PC-3 (cell line): ENCODE measurements at places on chromosomes 1 and 21. TPM values are rescaled to one million over a fixed set of nuclear protein-coding genes. Genes with fewer than 3 reads are reported as not detected.
A peak's percentile ranks its signal among the peaks of the same experiment; 100 is the strongest.

The DPT gene
- not detected in 2 replicates for total RNA-seq

The AHCYL1 gene
- 35.8 and 40.9 TPM in 2 replicates for total RNA-seq

DNA sequence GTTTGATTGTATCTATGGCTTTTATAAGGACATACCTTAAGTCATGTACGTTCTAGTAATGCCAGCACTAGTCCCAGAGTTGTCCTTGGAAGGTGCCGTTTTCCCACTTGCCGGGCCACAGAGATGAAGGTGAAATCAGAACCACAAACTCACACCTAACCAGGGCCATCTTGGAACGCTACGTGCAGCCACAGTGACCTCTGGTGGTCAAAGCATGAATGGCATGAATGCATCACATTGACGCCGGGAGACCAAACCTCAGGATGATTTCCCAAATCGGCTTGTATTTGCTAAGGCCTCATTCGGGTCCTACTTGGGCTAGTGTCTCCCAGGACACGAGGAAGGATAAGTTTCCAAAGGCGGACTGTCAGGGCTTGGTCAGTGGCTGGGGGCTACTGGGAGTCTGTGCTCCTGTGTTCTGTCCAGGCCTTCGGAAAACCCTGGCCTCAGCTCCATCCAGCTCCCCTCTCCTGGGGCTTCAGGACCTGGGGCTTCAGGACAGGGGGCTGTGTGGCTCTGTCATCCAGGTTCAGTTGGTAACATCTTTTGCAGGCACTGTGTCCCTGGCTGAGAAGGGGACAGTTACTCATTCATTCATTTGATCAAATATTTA, 260.5 kb downstream of the PRDM2 start:
- H3K4me3 ChIP-seq: no peak overlapping the region
- DNase-seq: peak; percentile 84
- H3K27me3 ChIP-seq: no peaks in the 10 kb centered on the region
- no peak overlapping the region for H3K27ac ChIP-seq
- no peaks in the 10 kb centered on the region for H3K4me1 ChIP-seq

- H3K4me3 ChIP-seq: no peak overlapping the region
- no peak for DNase-seq
- no peak overlapping the region for H3K27ac ChIP-seq
- H3K4me1 ChIP-seq: no peaks in the 10 kb centered on the region
- H3K27me3 ChIP-seq: no peaks in the 10 kb centered on the region
Observed at GRCh38 chr1:192609110-192610079, 26.6 kb upstream of the RGS13 start.

The USH2A gene
- not detected in 2 replicates for total RNA-seq

The CYB5RL gene
- 3.6 and 11.9 TPM in 2 replicates for total RNA-seq

The KISS1 gene
- 6.0 and 12.3 TPM in 2 replicates for total RNA-seq

GRCh38 chr21:29237110-29238052, 61.3 kb upstream of the BACH1 start:
- no peaks in the 10 kb centered on the region for H3K27me3 ChIP-seq
- H3K4me1 ChIP-seq: peaks cover 6% of the 10 kb centered on the region; the same call in 1 of the 2 replicates
- H3K36me3 ChIP-seq: no peaks in the 10 kb centered on the region
- no peak for DNase-seq
- H3K27ac ChIP-seq: no peak overlapping the region
- no peak overlapping the region for H3K4me3 ChIP-seq

DNA sequence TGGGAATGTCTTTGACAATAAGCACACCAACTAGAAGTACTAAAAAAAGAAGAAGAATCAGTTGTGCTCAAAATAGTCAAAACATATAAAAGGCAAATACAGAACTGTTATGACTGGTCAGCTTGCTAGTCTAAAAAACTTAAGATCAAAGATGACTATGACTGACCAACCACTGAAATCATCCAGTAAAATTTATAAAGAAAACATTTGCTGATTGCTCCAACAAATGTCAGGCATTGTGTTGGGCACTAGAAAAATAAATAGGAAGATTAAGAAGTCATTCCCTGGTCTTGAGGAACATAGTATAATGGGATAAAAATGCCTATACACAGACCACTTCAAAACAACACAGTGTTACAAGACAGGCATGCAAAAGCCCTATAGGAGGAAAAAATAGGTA, 9.3 kb upstream of the ANGPTL3 start:
- H3K4me1 ChIP-seq: no peaks in the 10 kb centered on the region
- no peak for DNase-seq
- no peak overlapping the region for H3K4me3 ChIP-seq
- H3K27me3 ChIP-seq: no peaks in the 10 kb centered on the region
- no peak overlapping the region for H3K27ac ChIP-seq

DNA sequence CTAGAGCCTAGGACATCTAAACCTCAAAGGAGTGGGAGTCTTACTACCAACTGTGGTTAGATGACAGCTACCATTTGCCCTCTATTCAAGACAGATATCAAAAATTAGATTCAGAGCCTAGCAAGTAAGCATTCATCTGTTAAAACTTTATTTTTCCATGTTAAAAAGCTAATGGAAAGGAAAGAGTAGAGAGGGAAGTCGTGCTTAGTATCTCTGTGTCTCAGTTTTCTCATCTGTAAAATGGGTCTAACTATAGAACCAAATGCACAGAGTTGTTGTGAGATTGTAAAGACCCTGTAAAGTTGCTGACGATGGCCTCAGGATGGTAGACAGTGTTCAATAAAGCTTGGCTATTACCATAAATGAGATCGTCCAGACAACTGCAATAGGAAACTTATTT, 428.5 kb upstream of the RUNX1 start:
- H3K36me3 ChIP-seq: no peaks in the 10 kb centered on the region
- no peak overlapping the region for H3K27ac ChIP-seq
- H3K27me3 ChIP-seq: no peaks in the 10 kb centered on the region
- H3K4me1 ChIP-seq: peaks cover 12% of the 10 kb centered on the region
- DNase-seq: no peak
- no peak overlapping the region for H3K4me3 ChIP-seq

The GCSAML gene
- total RNA-seq: not detected in 2 replicates

The BARHL2 gene
- not detected in 2 replicates for total RNA-seq

GRCh38 chr1:5751163-5751540, 241.1 kb downstream of the NPHP4 start:
- H3K36me3 ChIP-seq: no peaks in the 10 kb centered on the region
- no peaks in the 10 kb centered on the region for H3K4me1 ChIP-seq
- DNase-seq: no peak

GRCh38 chr1:114034567-114035303, 55.5 kb downstream of the OLFML3 start:
- peak; percentile 62 for DNase-seq
- H3K36me3 ChIP-seq: no peaks in the 10 kb centered on the region
- H3K27me3 ChIP-seq: no peaks in the 10 kb centered on the region
- peak overlapping the region; percentile 25; the same call in 1 of the 2 replicates for H3K4me3 ChIP-seq
- H3K27ac ChIP-seq: peak overlapping the region; percentile 90

- no peaks in the 10 kb centered on the region for H3K36me3 ChIP-seq
- H3K4me3 ChIP-seq: no peak overlapping the region
Observed at GRCh38 chr1:23896491-23896890, 16.7 kb downstream of the CNR2 start.

- DNase-seq: no peak
- no peaks in the 10 kb centered on the region for H3K4me1 ChIP-seq
- H3K4me3 ChIP-seq: no peak overlapping the region
- H3K27me3 ChIP-seq: no peaks in the 10 kb centered on the region
Observed at GRCh38 chr1:169012416-169012815, 94.1 kb upstream of the ATP1B1 start.

DNA sequence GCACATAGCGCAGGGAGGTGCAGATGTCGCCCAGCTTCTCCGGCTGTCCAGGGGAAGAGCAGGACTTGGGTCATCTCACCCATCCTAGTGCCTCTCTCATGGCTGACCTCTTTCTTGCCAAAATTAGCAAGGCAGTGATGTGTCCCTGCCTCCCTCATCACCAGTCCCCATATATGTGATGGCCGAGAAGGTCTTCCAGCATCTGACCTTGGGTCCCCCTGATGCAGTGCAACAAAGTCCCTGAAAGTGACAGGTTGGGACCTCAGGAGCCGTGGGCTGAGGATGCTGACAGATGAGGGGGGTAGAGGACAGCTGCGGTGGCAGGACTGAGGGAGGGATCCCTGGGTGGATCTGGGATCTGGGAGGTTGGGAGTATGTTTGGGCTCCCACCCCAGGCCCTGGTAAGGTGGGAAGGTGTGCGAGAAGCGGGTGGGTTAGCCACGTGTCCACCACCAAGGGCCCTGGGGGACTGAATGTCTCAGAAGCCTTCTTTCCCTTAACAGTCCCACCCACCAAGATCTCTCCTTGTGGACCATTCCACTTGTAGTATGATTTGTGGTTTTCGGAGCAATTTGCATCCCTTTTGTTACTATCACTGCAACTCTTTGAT, 109.7 kb downstream of the SYT2 start:
- no peaks in the 10 kb centered on the region for H3K4me1 ChIP-seq
- H3K4me3 ChIP-seq: no peak overlapping the region
- H3K27ac ChIP-seq: no peak overlapping the region
- no peaks in the 10 kb centered on the region for H3K27me3 ChIP-seq
- no peaks in the 10 kb centered on the region for H3K36me3 ChIP-seq

The FAM110D gene
- not detected in 2 replicates for total RNA-seq

DNA sequence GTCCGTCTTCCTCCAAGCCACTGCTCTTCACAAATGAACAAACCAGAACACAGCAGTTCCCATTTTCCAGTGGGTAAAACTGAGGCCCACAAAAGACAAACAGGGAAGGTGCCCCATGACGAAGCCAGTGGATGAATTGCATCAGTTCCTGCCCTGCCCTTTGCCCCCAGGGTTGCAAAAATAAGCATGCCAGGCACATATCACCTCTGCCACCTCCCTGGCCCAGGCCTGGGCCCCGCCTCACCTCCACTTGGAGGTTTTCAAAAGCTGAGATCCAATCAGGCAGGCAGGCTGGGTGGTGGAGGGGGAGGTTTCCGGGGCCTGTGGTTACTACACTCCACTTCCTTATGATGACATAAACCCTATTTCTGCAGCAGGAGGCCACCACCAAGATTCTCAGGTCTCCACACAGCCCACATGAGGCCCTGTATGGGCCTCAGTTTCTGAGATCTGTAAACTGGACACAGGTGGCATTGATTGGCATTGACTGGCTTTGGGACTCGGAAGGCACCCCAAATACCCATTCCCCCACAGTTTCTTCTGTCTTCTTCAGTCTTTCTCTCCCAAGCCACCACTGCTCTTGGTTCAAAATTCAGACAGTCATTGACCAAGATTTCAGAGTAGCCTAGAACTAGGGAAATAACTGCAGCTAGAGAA, 4.1 kb downstream of the KIF21B start:
- H3K36me3 ChIP-seq: no peaks in the 10 kb centered on the region
- peaks cover 48% of the 10 kb centered on the region for H3K27me3 ChIP-seq
- DNase-seq: peak; percentile 73
- H3K27ac ChIP-seq: no peak overlapping the region

DNA sequence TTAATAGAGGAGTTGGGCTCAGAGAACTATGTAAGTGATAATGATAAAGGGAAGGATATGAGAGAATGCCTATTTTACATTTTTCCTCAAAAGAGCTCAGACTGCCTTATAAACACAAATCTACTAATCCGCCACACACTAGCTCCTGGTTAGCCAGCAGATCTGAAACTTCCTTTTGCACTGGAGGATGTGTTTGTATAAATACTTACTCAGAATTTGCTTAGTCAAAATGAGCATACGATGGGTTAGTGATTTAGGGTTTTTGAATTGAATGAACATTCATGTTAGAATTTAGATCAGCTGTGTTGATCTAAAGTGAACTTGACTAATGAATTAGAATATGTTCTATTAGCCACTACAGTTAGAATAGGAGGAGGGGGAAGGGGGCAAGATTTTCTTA, 9.1 kb upstream of the IER5 start:
- H3K4me1 ChIP-seq: peaks cover 35% of the 10 kb centered on the region
- H3K27ac ChIP-seq: peak overlapping the region; percentile 65
- H3K36me3 ChIP-seq: no peaks in the 10 kb centered on the region
- peak; percentile 62 for DNase-seq
- H3K27me3 ChIP-seq: no peaks in the 10 kb centered on the region

- H3K27ac ChIP-seq: peak overlapping the region; percentile 23; the same call in 1 of the 2 replicates
- H3K4me1 ChIP-seq: peaks cover 29% of the 10 kb centered on the region
- peak; percentile 70 for DNase-seq
- no peaks in the 10 kb centered on the region for H3K27me3 ChIP-seq
Observed at GRCh38 chr1:6599141-6599975, 3.3 kb downstream of the KLHL21 start.

- no peak overlapping the region for H3K27ac ChIP-seq
- DNase-seq: peak; percentile 94
- H3K36me3 ChIP-seq: no peaks in the 10 kb centered on the region
- H3K4me3 ChIP-seq: no peak overlapping the region
- no peaks in the 10 kb centered on the region for H3K27me3 ChIP-seq
- peaks cover 14% of the 10 kb centered on the region; the same call in 1 of the 2 replicates for H3K4me1 ChIP-seq
Observed at GRCh38 chr1:167555971-167556714, 2.6 kb upstream of the CREG1 start.

The HMGCS2 gene
- not detected in 2 replicates for total RNA-seq

The PRR9 gene
- not detected in 2 replicates for total RNA-seq

- no peak overlapping the region for H3K4me3 ChIP-seq
- peak; percentile 68 for DNase-seq
- H3K27me3 ChIP-seq: no peaks in the 10 kb centered on the region
Observed at GRCh38 chr1:77416692-77417450, 135.1 kb downstream of the AK5 start.

The DAB1 gene
- total RNA-seq: not detected in 2 replicates

GRCh38 chr1:209249785-209250440, 333.6 kb upstream of the CAMK1G start:
- H3K4me1 ChIP-seq: peaks cover 44% of the 10 kb centered on the region
- no peak overlapping the region for H3K27ac ChIP-seq
- no peaks in the 10 kb centered on the region for H3K27me3 ChIP-seq
- DNase-seq: no peak
- H3K4me3 ChIP-seq: no peak overlapping the region

The MAP3K21 gene
- 13.7 and 17.1 TPM in 2 replicates for total RNA-seq

GRCh38 chr1:212035835-212036605, 472 bp downstream of the DTL start:
- DNase-seq: no peak
- peaks cover 61% of the 10 kb centered on the region for H3K4me1 ChIP-seq
- H3K4me3 ChIP-seq: peak overlapping the region; percentile 88
- no peaks in the 10 kb centered on the region for H3K27me3 ChIP-seq
- peak overlapping the region; percentile 38 for H3K27ac ChIP-seq

DNA sequence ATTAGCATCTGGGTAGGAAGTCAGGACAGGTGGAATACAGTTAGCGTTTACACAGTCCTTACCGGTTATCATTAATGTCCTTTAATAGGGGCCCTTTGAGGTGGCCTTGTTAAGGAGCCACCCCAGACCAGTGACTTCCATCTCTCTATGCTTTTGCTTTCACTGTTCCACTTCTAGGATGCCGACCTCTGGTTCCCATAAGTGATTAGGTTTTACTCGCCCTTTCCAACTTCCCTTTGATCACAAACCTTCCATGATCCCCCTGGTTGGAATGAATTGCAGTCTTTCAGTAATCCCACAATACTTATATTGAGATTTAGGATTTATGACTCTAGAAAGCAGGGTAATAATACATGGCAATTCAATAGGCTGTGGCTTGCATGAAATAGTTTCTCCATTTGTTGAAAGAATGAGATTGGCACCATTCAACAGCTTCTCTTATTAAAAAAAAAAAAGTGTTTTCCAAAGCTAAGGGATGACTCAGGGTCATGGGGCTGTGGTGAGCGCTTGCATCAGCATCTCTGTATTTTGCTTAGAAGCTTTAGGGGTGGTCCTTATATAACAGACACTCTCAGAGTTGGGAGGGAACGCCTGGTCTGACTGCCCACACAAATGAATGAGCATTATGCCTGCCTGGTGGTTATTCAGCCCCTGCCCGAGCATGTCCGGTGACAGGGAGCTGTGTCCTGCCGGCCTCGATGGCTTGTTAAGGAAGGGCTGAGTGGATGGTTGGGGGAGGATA, 110.5 kb downstream of the CNIH3 start:
- no peaks in the 10 kb centered on the region for H3K27me3 ChIP-seq
- no peaks in the 10 kb centered on the region for H3K36me3 ChIP-seq
- no peak for DNase-seq
- no peaks in the 10 kb centered on the region for H3K4me1 ChIP-seq
- H3K27ac ChIP-seq: no peak overlapping the region
